ENCODE measurements at places on chromosomes 6 and 20. TPM values are rescaled to one million over a fixed set of nuclear protein-coding genes. Genes with fewer than 3 reads are reported as not detected.

B3GALT4 gene
- 4.4 TPM for polyA plus RNA-seq

MYL9 gene
- polyA plus RNA-seq: 236 TPM

GRCh38 chr20:24990810-24991252 lies 1.7 kb downstream of the APMAP start:
- no peak for DNase-seq

DNA sequence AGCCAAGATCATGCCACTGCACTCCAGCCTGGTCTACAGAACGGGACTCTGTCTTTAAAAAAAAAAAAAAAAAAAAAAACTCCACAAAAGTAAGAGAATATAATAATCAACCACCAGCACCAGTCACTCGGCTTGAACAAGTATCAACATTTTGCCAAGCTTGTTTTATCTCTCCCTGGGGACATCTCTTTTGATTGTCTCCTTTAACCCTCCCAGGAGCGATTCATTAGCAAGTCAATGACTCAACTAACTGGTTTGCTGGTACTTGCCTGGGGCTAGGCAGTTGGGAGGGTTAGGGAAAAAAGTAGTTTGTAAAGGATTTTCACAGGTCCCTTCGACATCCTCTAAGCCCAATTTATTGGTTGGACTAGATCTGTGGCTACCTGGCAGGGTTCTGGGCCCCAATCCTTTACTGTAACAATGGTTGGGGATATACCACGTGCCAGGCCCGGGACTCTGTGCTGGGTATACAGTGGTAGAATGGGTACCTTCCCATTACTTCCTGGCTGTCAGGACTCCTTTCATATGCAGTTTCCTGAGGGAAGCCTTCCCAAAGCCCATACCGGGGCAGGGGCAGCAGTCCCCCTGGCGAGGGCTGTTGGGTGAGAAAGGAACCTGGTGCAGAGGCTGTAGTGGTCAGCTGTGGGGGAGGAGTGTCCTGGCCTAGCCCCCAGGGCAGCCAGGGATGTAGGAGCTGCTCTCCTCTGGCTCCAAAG lies 12.2 kb downstream of the TGIF2 start:
- no peak for DNase-seq

- no peak for DNase-seq
Measured at GRCh38 chr6:66032626-66033025, 325.6 kb upstream of the EYS start.

- no peak for DNase-seq
Measured at GRCh38 chr20:53057579-53057978, 85.4 kb downstream of the TSHZ2 start.

GRCh38 chr6:52176550-52176949 lies 9.6 kb upstream of the IL17A start:
- no peak for DNase-seq
